Activated naive CD4-positive, alpha-beta T cell treated with anti-CD3 and anti-CD28 coated beads for 36 hours (primary cell): ENCODE measurements at places on chromosomes 6 and 20.
A peak's percentile ranks its signal among the peaks of the same experiment; 100 is the strongest.

DNA sequence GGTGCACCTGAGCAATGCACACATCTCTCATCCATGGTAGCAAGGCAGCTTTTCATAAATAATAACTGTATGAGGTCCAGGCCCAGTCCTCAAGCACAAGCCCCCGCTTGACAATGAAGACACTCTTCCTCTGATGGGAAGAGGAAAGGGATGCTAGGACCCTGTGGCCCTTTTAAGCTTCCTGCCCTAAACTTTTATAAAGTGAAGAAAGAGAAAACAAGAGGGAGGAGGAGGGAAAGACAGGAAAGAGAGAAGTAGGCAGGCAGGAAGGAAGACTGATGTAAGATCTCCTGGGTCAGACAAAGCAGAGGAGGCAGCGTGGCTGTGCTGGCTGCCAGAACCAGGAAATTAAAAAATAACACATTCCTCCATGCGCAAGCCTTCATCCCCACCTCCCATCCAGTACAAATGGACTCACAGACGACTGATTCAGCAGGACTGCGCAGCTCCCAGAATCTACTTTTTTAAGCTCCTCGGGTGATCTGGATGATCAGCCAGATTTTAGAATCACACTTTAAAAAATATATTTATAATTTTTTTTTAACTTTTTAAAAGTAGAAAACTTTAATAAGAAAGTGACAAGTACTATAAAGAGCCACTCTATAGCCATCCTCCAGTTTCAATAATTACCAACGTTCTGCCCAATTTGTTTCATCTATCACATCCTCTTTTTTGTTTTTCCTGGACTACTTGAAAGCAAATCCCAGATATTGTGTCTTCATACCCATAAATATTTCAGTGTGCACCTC lies 16.5 kb downstream of the TNFAIP3 start:
- DNase-seq, result peak; percentile 57

DNA sequence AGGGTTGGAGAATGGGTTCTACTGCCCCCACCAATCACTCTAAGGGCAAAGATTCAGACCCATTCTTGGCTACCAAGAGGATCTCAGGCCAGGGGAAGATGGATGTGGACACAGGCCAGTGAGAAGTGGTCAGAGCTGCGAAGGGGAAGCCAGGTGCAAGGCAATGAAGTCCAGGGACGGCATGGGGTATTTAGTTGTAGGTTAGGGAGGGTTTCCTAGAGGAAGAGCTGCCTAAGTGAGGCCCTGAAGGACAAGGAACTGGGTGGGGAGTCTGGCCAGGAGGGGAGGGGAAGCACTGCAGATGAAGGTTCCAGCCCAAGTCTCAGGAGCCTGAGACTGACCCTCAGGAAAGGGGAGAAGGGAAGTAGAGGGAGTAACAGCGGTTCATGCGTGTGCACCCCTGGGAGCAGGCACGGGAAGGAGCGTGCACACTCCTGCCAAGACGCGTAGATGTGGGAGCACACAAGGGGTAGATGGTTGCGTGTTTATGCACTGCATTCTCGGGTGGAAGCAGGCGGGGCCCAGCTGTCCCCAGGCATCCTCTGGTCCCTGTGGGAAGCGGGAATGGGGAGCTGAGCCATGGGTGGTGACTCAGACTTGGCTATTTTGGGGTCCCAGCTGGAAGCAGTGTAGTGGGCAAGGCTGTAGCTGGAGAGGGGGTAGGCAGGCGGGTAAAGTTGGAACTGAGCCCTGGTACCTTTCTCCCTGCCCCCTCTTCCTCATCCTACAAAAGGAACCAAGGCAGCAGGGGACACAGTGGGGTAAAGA lies 3.3 kb downstream of the ACTL10 start:
- no peak for DNase-seq

- DNase-seq, result no peak
Observed at GRCh38 chr6:100168148-100168547, 174.1 kb upstream of the MCHR2 start.

DNA sequence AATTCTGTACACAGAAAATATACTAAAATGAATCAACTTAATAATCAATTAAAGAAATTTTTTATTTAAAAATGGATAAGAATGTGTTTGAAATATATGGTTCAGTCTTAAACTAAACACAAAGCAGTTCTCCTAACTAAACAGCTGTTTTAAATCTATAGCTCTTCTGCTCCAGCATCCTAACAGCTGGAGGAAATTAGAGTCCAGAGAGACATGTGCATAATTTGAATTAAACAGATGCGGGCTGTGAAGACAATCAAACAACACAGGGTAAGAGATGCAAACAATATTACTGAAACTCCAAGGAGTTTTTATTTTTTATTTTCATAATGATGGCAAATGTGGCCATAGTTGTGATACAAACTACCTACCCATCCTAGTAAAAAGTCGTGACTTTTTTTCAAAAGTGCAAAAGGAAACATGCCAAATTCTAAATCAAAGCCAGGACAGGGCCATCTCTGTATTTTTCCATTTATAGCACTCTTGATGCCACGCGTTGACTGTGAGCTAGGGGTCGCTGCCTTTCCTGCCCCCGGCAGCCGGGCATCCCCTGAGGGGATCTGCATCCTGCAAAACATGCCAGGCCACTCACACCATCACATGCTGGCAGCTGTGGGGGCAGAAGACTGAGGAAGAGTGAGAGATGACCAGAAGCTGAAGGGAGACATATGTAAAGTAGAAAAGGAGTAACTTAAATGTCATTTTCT lies 310.6 kb downstream of the PRKN start:
- no peak for DNase-seq

DNA sequence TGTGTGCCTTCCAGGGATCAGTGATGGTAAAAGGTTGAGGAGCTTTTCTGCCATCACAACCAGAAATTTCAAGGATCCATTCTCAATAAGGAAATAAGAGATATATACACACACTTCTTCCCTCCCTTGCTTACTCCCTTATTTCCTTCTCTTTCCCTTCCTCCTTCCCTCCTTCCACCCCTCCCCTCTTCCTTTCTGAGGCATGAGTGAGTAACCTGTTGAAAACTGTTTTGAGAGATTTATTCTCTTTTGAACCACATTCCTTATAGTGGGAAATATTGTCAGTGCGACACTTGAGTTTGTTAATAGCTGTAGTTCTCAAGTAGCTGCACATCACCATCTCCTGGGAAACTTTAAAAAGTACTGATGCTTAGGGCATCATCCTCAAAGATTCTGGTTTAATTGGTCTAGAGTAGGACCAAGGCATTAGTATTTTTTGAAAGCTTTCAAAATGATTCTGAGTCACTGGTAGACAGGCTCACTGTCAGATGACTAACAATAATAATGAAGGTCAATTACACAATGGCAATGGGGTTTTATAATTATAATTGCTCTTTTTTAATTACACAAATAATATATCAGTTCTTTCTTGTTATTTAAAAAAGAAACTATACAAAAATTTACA lies 109.9 kb downstream of the POPDC3 start:
- DNase-seq, result no peak

DNA sequence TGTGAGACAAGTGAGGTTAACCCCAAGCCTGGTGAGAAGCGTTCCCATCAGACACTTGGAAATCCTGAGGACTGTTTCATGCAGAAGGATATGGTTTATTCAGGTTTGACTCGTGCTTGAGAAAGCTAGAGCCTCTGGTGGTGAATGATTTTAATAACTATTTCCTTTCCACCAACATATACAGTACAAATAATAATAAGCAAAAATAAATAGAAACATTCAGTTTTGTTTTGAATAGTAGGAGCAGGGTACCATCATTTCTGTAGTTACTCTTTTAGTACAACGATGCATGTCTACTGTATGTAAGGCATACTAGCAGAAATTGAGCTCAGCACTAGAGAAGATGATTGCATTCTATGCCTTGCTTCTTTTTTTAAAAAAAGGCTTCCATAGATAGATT lies 33.5 kb downstream of the PLG start:
- no peak for DNase-seq

DNA sequence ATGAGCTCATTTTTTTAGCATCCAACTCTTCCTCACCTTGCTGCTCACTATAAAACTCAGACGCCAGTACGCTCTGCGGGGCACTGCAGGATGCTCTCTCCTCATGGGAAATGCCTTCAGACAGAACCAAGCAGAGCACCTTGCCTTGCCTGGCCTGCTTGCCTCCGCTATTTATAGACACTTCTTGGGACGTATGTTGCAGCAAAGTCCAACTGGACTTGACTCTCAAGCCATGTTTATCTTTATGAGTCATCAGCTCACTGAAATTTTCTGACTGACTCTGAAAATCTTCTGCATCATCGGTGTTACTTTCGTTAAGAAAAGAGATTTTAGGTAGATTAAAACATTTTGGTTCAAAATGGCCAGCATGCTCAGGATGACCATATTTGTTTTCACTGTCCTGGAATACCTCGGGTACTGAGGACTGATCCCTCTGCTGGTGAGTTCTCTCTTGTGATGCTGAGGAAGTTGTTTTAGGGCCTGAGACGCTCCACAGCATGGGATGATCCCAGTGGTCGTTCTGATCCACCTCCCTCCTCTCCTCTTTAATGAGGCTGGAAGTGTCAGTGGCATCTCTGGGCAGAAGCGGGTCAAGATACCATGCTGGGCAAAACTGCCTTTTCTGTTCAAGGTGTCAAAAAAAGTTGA lies 204.5 kb downstream of the KIF16B start:
- no peak for DNase-seq

GRCh38 chr6:8392569-8392968 lies 42.8 kb downstream of the SLC35B3 start:
- DNase-seq, result no peak

DNA sequence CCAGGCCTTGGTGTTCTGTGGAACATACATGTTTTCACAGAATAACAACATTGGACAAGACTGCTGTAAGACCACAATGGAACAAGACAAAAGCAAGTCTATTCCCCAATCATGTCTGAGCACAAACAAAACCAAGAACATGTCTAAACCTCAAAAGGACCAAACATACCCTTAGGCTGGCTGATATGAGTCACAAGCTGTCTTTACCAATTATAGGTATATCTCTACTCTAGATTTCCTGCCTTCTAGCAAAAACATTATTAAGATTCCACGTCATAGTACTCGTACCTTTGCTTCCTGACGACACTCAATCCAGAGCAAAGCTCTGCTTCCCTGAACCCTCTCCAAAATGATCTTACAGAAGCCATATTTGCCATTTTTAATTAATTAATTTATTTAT lies 15.4 kb upstream of the L3MBTL1 start:
- no peak for DNase-seq

DNA sequence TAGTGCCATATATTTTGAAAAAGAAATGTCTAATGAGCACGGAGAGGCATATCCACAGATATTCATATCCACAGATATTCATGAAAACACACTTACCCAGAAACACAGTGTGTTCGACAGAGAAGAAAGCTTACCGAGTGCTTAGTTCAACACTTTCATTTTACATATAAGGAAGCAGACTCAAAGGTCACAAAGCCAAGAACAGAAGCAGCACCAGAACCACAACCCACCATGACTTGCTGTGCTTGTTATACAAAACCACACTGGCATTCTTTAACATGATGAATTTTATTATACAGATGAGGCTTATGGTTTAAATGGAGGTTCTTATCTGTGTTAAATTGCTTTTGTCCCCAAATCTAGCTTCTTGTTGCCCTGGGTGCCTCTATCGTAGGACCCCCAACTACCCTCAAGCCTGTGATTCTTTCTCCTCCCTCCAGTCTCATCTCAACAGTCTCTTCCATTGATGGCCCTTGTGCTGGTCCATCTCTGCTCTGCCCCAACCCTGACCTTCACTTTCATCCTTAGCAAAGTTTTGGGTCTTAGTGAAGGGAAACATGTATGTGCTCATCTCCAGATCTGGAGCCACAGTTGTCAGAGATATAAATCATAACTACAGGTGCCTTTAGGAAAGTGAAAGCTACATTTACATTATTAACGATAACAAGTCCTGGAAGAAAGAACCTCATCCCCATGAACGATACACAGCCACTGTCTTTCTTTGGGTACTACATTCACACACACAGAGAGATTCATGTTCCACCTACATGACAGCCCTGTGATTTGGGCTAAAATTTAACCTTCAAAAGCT lies 40.0 kb downstream of the SF3B5 start:
- DNase-seq, result peak; percentile 70

- DNase-seq, result no peak
Observed at GRCh38 chr6:123838505-123839234, 35.0 kb downstream of the NKAIN2 start.

DNA sequence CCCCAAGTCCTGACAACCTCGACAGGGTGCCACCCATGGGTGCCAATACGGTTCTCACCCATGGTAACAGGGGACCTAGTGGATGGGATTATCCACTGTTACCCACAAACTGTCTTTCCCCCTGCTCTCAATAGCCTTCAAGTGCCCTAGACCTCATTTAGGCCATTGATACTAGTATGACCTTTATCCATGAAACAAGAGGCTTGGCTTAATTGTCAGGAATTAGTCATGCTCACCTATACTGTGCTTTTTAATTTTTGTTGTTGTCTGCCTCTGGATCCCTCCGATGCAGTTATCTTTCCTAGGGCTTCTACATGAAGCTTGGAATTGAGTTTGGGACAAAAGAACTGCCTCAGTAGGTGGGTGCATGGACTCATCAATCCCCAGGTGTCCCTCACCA lies 11.8 kb upstream of the IL22RA2 start:
- no peak for DNase-seq

DNA sequence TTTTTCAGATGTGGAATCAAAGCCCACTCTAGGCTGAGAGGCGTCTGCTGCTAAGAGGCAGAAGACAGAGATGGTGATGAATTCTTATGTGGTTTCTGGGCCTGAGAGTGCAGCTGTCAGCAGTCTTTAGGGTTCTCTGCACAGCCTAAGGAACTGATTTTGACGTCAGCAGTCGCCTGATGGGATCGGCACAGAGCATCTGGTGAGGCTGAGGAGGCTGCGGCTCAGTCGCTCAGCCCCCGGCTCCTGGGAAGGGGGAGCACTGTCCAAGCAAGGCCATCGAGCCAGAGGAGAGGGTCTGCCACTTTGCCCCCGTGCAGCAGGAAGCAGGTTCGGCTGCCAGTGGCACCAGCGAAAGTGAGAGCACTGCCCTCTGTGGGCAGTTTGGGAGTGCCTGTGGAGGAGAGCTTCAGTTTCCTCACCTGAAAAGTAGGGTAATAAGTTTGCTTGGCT lies 92.5 kb downstream of the TCP11 start:
- peak; percentile 51 for DNase-seq

DNA sequence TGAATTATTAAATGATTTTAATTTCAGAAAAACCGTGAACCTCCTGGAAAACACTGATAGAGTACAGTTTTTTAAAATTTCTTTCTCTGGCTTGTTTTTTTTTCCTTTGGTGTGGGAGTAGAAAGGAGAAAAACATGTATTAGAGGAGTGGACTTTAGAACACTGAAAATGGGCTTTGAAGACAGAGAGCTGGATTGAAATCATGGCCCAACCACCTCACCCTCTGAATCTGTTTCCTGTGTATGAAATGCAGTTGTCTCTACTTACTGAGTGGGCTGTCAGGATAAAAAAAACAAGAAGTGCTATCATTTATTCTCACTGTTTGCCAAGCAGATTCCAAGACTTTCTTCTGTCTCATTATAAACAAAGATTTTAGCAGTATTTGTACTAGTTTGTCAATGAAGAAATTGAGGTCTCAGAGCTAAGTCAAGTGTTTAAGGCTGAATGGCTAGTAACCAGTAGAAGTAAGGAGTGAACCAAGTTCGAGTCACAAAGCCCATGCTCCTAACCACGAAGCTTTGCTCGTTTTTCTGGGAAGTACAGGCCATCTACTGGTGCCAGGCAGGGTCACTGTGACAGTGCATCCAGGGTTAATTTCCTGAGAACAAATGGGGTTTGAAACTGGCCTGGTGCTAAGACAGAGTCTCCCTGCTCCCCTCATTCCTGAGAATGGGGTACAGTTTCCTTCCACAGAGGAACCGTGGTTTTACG lies 256.4 kb downstream of the TMEM242 start:
- no peak for DNase-seq

- DNase-seq, result no peak
Observed at GRCh38 chr20:4066551-4066950, 51.2 kb upstream of the RNF24 start.
